ENCODE measurements at places on chromosomes 13 and 19.

- no peak for DNase-seq
These were observed at the start of gene ADAMTSL5 for GRCh38 chr19:1512671-1513498. ADAMTSL5 (minus strand) TSS chr19:1513019; CDS start chr19:1510943, 2,076 bp downstream.

DNA sequence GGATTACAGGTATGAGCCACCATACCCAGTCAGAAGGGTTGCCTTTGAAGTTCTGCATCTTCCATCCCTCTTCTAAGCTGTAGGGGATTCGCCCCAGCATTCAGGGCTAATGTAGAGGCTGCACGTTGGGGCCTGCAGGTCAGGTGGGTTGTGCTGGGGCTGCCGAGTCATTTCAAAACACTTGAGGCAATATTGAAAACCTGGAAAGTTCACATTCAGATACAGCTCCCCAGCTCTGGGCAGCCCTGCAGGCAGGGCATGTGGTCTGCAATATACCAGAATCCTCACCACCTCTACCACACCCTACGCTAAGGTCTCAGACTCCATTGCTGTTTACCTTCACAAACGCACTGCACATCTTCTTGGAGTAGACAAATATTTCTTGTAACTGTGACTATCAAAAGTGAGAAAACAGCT lies 24.6 kb downstream of the CCNE1 start:
- DNase-seq = no peak

GRCh38 chr13:51771418-51772104 lies 32.4 kb downstream of the DHRS12 start:
- DNase-seq = no peak

DNA sequence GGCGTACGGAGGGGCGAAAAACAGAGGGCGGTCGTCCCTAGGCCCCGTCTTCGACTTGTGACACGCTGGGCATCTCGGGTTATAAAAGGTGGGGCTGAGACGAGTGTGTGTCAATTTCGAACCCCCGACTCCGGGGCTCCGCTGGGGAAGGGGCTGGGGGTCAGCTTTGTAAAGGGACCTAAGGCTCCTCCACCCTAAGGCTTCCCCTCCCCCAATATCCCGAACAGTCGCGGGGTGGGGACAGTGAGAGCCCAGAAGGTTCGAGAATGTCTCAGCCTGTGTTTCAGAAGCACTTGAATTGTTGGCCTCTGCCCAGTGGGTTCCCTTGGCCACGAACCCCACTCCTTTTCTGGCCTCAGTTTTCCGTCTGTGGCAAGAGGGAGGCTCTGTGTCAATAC lies 450 bp downstream of the SELENOW start:
- DNase-seq = no peak

DNA sequence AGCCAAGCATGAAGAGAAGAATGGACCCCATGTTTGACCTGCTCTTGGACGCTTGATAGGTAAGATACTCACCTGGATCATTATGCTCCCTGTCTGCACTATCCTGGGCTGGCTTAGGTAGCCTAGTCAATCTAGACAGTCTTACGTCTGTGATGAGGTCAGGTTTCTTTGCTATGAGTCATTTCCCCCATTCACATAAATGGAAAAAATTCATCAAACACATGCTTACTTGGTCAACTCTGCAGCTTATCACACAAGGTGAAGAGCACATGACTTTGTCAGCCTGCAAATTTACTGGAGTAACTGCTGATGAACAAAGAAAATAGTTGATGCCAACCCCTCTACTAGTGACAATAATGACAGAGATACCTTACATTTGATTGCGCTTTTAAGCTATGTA lies 170.0 kb downstream of the NUFIP1 start:
- DNase-seq = no peak

GRCh38 chr13:53499576-53500133 lies 471.0 kb downstream of the OLFM4 start:
- no peak for DNase-seq

DNA sequence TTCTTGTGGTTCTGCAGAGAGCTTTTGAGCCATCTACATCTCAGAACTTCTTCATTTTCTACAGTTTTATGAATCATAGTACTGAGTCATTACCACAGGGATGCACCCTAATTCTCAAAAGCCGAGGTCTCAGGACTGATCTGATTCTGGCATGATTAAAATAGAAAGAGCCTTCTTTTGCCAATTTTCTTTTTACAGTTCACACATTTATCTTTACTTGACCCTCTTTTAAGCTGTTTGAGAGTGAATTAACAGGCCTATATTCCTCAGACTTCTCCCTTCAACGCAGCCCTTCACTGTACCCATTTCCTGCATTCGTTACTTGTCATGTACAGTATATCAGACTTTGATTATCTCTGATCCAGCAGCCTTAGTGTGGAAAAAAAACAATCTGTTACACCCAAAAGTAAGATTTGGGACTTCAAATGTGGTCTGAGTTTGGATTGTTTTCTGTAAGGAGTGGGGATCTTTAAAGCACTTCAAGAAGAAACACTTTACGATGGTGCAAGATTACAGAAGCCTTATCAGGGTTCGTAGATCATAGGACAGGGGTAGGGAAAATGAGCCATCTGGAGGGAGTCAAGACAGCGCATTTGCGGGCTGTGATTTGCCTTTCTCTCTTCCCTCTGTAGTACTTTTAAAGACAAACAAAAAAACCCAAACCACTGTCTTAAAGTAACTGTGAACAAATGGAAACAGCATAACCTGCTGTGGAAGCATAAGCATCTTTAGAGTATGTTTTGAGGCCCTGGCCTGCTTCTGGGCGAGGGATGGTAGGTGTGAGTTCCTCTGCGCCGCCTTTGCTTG lies 15.3 kb upstream of the GPR183 start:
- DNase-seq = no peak

DNA sequence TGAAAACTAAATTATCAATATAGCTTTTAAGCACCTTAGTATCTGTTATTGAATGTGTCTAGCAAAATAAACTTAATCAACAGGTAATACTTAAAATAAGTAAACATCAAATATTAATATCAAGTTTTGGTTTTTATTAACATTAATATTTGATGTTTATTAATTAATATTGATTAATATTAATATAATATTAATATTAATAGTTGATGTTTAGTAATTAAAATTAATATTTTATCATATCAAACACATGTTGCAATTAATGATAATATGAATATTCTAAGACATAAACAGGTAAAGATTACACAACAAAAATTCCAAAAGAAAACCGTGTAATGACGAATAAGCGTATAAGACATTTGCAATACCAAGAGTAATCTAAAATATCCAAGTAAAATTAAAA lies 222.8 kb upstream of the PRR20A start:
- DNase-seq = no peak

- no peak for DNase-seq
These were observed 1.0 kb upstream of the BCAM start for GRCh38 chr19:44807652-44808462.

DNA sequence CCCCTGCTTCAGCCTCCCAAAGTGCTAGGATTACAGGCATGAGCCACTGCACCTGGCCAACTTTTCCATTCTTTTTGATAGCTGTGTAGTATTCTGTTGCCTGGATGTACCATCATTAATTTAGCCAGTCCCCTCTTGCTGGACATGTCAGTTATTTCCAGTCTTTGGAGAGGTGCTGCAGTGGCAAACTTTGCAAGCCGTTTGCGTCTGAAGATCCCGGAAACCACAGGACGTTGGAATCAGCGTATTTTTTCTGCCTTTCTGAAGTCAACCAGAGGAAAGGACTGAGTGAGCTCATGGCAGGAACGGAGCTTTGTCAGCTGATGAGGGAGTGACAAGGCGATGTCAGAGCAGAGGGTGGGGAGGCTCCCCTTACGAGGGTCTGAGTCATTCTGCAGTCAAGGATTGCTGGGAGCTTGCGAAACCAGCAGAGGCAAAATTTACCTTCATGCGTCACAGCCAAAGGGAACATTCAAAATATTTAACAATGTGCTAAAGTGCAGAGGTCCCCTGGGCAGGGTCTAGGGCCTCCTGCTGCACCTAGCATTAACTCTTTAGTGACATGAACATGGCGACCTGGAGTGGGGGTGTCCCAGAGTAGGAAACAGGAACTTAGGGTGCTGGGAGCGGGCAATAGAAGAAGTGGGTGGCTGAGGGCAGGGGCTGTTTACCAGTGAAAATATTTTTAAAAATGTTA lies 5.6 kb downstream of the C5AR1 start:
- no peak for DNase-seq

- no peak for DNase-seq
These were observed 108.2 kb downstream of the GNG7 start for GRCh38 chr19:2594319-2594718.

GRCh38 chr19:49672131-49672919 lies 4.7 kb upstream of the PRMT1 start:
- DNase-seq = peak; percentile 52

GRCh38 chr19:19549804-19550464 lies 11.9 kb downstream of the CILP2 start:
- no peak for DNase-seq

DNA sequence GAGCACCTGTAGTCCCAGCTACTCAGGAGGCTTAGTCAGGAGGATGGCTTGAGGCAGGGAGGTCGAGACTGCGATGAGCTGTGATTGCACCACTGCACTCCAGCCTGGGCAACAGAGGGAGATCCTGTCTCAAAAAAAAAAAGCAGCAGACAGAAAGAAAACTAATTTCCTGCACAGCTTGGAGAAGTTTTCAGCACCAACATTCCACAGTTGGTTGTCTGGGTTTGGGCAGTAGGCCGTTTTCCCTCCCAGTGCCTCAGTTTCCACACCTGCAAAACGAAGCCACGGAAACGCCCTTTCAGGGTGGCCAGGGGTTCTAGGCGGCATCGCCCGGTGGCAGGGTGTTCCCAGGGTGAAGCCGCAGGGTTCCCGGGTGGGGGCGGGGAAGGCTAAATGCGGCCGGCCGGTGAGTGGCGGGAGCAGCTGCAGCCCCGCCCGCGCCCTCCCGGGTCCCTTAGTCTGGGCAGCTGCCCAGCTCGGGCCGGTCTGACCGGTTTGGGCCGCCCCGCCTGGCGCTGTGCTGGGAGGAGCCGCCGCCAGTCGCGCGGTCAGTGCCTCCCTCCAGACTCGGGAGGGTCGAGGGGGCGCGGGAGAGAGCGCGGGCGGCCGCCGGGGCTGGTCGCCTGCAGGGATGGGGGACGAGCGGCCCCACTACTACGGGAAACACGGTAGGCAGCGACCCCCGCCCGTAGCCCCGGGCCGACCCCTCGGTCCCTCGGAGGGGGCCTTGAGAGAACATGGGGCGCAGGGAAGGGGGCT lies at the start of gene SLC44A2:
SLC44A2 (plus strand) TSS at position 551 of the 759 bp plus-strand sequence; CDS start at position 632, 81 bp downstream.
- no peak for DNase-seq

GRCh38 chr19:50548191-50549058 lies 19.8 kb downstream of the LRRC4B start:
- no peak for DNase-seq

DNA sequence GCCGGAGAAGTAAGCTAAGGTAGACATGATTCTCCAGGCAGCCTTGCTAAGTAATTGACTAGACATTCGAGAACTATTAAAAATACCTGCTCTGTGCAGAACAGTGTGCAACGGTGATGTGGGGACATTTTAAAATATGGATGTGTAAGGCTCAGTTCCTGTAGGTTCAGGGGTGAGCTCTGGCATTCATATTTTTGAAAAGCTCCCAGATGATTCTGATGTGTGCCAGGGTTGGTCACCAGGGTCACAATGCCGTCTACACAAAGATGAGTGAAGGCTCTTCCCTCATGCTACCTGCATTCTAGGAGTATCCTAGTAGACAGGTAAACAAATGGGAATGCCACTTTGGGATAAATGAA lies 702 bp upstream of the EPSTI1 start:
- no peak for DNase-seq

- no peak for DNase-seq
These were observed 5.9 kb downstream of the PRR36 start for GRCh38 chr19:7868326-7868670.

DNA sequence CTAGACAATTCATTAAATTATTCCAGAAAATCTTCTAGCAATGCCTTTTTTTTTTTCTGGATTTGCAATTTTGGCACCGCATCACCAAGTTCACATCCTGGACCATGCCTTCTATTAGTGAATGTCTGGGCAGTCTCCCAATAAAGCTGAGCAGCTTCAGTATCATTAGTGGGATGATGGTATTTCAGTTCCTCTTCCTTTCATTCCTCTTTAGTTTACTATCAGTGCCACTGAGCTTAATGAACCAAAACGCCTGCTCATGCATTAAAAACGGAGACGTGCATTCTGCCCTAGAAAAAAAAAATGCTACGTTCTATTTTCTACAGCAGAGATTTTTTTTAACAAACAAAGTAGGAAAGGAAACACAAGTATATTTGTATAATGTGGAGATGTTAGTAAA lies 343.0 kb downstream of the PCDH9 start:
- DNase-seq = no peak

DNA sequence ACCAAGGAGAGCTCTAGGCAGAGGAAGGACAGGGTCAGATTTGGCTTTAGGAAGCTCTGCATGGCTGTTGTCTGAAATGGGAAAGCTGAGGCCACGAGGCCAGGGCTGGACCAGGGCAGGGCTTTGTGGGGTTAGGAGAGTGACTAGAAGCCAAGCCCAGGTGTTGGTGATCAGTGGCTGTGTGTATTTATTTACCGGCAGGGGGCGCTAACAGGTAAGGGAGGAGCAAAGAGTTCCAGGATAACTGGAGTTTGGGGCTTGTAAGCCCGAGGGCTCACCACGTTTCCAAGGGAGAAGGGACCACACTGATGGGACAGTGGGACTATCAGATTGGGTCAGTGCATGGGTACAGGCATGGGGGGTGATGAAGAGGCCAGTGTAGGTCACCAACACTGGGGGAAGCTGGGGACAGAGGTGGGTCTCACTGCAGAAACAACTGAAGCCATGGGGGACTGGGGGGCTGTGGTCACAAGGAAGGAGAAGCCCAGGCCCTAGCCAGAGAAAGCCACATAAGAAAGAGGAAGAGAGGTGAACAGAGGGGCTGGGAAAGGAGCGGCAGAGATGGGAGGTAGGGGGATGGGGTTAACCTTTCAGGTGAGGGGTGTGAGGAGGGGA lies 3.9 kb downstream of the TMEM147 start:
- DNase-seq = peak; percentile 46

DNA sequence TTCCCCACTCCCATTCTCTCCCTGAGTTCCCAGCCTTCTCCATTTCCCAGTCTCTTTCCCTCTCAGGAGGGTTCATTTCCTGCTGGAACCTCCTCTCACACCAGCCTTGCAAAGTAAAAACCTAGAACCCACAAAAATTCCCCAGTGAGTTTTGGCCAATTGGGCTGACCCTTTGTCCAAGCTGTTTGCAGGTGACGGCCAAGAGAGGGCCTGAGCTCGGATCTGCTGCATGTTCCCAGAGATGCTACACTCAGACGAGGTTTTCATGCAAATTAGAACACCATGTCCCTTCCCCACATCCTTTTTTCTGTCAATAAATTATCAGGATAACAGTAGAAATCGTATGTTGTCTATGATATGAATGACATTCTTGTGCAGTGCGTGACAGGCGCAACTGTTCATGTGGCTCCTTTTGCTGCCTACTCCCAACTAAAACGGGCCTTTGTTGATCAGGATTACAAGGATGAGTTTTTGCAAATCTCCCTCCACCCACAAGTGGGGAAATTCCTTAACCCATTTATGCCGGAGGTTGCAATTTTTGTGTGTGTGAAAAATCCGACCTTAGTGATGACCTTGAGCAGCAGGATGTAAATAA lies 149.5 kb downstream of the CACNA1A start:
- no peak for DNase-seq

DNA sequence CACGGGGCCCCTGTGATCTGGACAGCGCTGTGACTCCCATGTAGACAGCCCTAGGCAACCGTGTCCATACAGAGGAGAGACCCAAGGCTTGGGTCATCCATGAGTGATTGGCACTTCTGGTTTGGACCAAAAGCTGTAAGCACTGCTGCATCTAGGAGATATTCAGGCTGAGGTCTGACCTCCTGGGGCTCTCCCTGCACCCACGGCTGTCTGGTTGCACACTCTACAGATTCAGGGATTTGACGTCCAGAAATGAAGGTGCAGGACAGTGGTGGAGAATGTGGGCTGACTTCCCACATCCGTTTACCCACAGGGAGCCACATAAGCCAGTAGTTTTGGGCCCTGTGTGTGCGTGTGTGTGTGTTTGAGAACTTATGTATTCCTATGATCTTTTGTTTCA lies 76.2 kb upstream of the ARHGEF7 start:
- no peak for DNase-seq
